ENCODE measurements at places on chromosomes 5 and 9. TPM values are rescaled to one million over a fixed set of nuclear protein-coding genes. Genes with fewer than 3 reads are reported as not detected.

GKAP1 gene
- total RNA-seq, result 2.6 TPM

PCDHGB1 gene
- not detected for total RNA-seq

CDH6 gene
- total RNA-seq, result 1.8 TPM

IARS1 gene
- total RNA-seq, result 128 TPM

GHR gene
- 2.2 TPM for total RNA-seq

IL4 gene
- total RNA-seq, result not detected

NUTM2F gene
- total RNA-seq, result not detected

GRM6 gene
- not detected for total RNA-seq

MLLT3 gene
- 6.4 TPM for total RNA-seq

PCDHB5 gene
- 0.12 TPM for total RNA-seq

DNA sequence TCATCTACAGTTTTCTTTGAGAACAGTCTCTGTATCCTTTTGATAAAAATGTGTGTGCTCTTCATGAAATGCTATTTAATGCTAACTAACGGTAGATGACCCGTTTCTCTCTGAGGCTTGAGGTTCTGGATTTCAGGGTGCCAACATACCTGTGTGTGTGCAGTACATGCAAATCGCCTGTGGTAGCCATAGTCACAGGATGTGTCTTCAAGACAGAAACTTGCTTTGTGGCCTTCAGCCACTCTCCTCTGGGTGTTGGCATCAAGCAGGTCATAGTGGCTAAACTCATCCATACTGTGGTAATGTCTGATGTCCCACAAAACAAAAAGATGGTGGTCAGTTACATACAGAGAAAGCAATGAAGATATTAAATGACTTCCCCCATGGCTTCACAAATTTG, 4.2 kb downstream of the LOX start:
- no peak for DNase-seq
- no peaks in the 10 kb centered on the region for H3K27me3 ChIP-seq
- no peak overlapping the region for H3K4me3 ChIP-seq
- H3K36me3 ChIP-seq, result no peaks in the 10 kb centered on the region
- H3K4me1 ChIP-seq, result peaks cover 8% of the 10 kb centered on the region
- H3K27ac ChIP-seq, result no peak overlapping the region

GRCh38 chr5:77143998-77144836, 57.1 kb upstream of the ZBED3 start:
- no peaks in the 10 kb centered on the region for H3K27me3 ChIP-seq
- no peak overlapping the region for H3K27ac ChIP-seq
- no peak overlapping the region for H3K4me3 ChIP-seq
- H3K4me1 ChIP-seq, result peaks cover 9% of the 10 kb centered on the region
- no peaks in the 10 kb centered on the region for H3K36me3 ChIP-seq

- no peaks in the 10 kb centered on the region for H3K4me1 ChIP-seq
- no peak overlapping the region for H3K4me3 ChIP-seq
- no peak overlapping the region for H3K27ac ChIP-seq
- no peaks in the 10 kb centered on the region for H3K36me3 ChIP-seq
- H3K27me3 ChIP-seq, result 0 out of 2 replicates have a peak, but pooled peaks cover 5% of the 10 kb centered on the region
Observed at GRCh38 chr5:67549296-67549618, 352.7 kb upstream of the CD180 start.

GRCh38 chr9:846852-847251, 5.4 kb downstream of the DMRT1 start:
- peak; percentile 57 for DNase-seq
- H3K36me3 ChIP-seq, result no peaks in the 10 kb centered on the region
- H3K27me3 ChIP-seq, result peaks cover 7% of the 10 kb centered on the region
- H3K4me1 ChIP-seq, result peaks cover 7% of the 10 kb centered on the region
- no peak overlapping the region for H3K27ac ChIP-seq

GRCh38 chr9:135117281-135117680, 29.8 kb downstream of the OLFM1 start:
- H3K4me1 ChIP-seq, result no peaks in the 10 kb centered on the region
- H3K36me3 ChIP-seq, result no peaks in the 10 kb centered on the region
- DNase-seq, result no peak
- H3K27ac ChIP-seq, result no peak overlapping the region

- no peak for DNase-seq
- H3K27me3 ChIP-seq, result no peaks in the 10 kb centered on the region
- H3K36me3 ChIP-seq, result no peaks in the 10 kb centered on the region
- no peak overlapping the region for H3K27ac ChIP-seq
- no peaks in the 10 kb centered on the region for H3K4me1 ChIP-seq
Observed at GRCh38 chr9:17589771-17590170, 10.9 kb downstream of the SH3GL2 start.

DNA sequence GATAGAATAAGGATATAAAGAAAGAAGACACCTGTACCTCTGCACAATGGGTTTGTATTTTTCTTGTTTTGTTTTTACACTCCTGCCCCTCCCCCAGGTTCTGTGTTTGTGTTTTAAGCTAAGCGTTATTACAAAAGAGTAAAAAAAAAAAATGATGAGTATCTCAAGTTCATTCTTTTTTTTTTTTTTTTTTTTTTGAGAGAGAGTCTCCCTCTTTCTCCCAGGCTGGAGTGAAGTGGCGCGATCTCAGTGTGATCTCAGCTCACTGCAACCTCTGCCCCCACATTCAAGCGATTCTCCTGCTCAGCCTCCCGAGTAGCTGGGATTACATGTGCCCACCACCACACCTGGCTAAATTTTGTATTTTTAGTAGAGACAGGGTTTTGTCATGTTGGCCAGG, 29.4 kb upstream of the RAI14 start:
- no peak for DNase-seq
- peaks cover 4% of the 10 kb centered on the region for H3K4me1 ChIP-seq
- no peaks in the 10 kb centered on the region for H3K36me3 ChIP-seq
- H3K27ac ChIP-seq, result no peak overlapping the region

GRCh38 chr9:32430720-32431119, 46.3 kb downstream of the ACO1 start:
- H3K27ac ChIP-seq, result no peak overlapping the region
- peaks cover 38% of the 10 kb centered on the region for H3K4me1 ChIP-seq
- H3K27me3 ChIP-seq, result no peaks in the 10 kb centered on the region
- DNase-seq, result peak; percentile 33

DNA sequence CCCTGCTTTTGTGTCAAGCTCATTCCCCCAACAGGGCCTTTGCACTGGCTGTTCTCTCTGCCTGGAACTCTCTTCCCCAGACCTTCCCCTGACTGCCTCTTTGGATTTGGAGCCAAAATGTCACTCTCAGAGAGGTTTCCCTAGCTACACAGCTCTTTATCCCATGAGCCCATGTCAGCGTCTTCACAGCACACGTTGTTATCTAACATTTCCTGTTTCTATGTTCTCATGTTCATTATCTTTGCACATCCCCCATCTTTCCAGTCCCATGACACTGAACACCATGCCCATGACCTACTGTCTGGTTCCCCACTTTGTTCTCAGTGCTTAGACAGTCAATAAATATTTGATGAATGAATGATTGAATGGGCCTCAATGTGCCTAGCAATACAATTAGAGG, 26.3 kb upstream of the ARSI start:
- DNase-seq, result no peak
- H3K4me1 ChIP-seq, result no peaks in the 10 kb centered on the region
- no peaks in the 10 kb centered on the region for H3K36me3 ChIP-seq
- H3K4me3 ChIP-seq, result no peak overlapping the region
- no peak overlapping the region for H3K27ac ChIP-seq
- H3K27me3 ChIP-seq, result no peaks in the 10 kb centered on the region

DNA sequence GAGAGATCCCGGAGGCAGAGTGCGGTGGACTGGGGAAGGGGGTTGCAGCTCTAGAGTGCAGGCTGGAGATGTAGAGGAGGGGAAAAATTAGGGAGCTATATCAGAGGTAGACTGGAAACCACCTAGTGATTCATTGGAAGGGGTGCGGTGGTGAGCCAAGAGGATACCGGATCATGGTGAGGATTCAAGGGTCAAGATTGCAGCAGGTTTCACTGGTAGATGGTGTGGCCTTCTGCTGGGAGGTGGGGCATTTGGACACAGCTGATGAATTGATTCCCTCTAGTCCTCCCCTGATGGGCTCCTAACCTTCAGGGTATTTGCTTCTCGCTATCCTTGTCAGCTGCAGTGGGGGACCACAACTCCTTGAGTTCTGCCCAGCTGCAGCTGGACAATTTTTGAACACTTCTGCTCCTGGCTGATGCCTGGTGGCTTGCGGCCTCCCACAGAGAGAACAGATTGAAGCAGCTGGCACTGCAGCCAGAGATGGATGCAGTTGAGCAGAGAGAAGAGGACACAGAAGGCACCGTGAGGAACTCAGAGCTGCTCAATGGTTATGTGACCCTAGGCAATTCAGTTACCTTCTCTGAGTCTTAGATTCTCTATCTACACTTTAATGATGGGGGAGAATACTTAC, 134.4 kb upstream of the ABCA1 start:
- no peaks in the 10 kb centered on the region for H3K27me3 ChIP-seq
- no peak overlapping the region for H3K4me3 ChIP-seq
- peaks cover 30% of the 10 kb centered on the region for H3K4me1 ChIP-seq
- no peak overlapping the region for H3K27ac ChIP-seq
- H3K36me3 ChIP-seq, result no peaks in the 10 kb centered on the region

GRCh38 chr9:108476574-108476973, 379.2 kb downstream of the ACTL7B start:
- no peaks in the 10 kb centered on the region for H3K27me3 ChIP-seq
- peak; percentile 65 for DNase-seq
- H3K27ac ChIP-seq, result peak overlapping the region; percentile 99

- H3K27me3 ChIP-seq, result no peaks in the 10 kb centered on the region
- H3K4me1 ChIP-seq, result no peaks in the 10 kb centered on the region
- H3K27ac ChIP-seq, result no peak overlapping the region
- no peak for DNase-seq
Observed at GRCh38 chr9:120258096-120258495, 321.9 kb downstream of the CDK5RAP2 start.

GRCh38 chr5:79157305-79157704, 45.7 kb downstream of the BHMT start:
- no peaks in the 10 kb centered on the region for H3K27me3 ChIP-seq
- no peaks in the 10 kb centered on the region for H3K36me3 ChIP-seq
- H3K27ac ChIP-seq, result no peak overlapping the region
- no peak overlapping the region for H3K4me3 ChIP-seq

GRCh38 chr5:130514984-130515690, 610.9 kb downstream of the CHSY3 start:
- peak overlapping the region; percentile 89 for H3K27ac ChIP-seq
- H3K4me3 ChIP-seq, result no peak overlapping the region
- DNase-seq, result peak; percentile 95
- peaks cover 17% of the 10 kb centered on the region for H3K36me3 ChIP-seq
- H3K4me1 ChIP-seq, result peaks cover 18% of the 10 kb centered on the region
- H3K27me3 ChIP-seq, result no peaks in the 10 kb centered on the region

GRCh38 chr9:97984188-97985057, 1.3 kb downstream of the ANP32B start:
- peaks cover 27% of the 10 kb centered on the region for H3K4me1 ChIP-seq
- peak overlapping the region; percentile 92 for H3K4me3 ChIP-seq
- peak overlapping the region; percentile 81 for H3K27ac ChIP-seq
- H3K27me3 ChIP-seq, result no peaks in the 10 kb centered on the region
- H3K36me3 ChIP-seq, result no peaks in the 10 kb centered on the region

GRCh38 chr5:157785801-157786200, 42.3 kb downstream of the LSM11 start:
- no peaks in the 10 kb centered on the region for H3K4me1 ChIP-seq
- H3K4me3 ChIP-seq, result no peak overlapping the region
- no peaks in the 10 kb centered on the region for H3K27me3 ChIP-seq
- peaks cover 27% of the 10 kb centered on the region for H3K36me3 ChIP-seq
- no peak overlapping the region for H3K27ac ChIP-seq

GRCh38 chr5:63228154-63228553, 649.5 kb downstream of the LRRC70 start:
- H3K27me3 ChIP-seq, result no peaks in the 10 kb centered on the region
- H3K4me1 ChIP-seq, result peaks cover 7% of the 10 kb centered on the region
- H3K36me3 ChIP-seq, result no peaks in the 10 kb centered on the region
- DNase-seq, result peak; percentile 48

DNA sequence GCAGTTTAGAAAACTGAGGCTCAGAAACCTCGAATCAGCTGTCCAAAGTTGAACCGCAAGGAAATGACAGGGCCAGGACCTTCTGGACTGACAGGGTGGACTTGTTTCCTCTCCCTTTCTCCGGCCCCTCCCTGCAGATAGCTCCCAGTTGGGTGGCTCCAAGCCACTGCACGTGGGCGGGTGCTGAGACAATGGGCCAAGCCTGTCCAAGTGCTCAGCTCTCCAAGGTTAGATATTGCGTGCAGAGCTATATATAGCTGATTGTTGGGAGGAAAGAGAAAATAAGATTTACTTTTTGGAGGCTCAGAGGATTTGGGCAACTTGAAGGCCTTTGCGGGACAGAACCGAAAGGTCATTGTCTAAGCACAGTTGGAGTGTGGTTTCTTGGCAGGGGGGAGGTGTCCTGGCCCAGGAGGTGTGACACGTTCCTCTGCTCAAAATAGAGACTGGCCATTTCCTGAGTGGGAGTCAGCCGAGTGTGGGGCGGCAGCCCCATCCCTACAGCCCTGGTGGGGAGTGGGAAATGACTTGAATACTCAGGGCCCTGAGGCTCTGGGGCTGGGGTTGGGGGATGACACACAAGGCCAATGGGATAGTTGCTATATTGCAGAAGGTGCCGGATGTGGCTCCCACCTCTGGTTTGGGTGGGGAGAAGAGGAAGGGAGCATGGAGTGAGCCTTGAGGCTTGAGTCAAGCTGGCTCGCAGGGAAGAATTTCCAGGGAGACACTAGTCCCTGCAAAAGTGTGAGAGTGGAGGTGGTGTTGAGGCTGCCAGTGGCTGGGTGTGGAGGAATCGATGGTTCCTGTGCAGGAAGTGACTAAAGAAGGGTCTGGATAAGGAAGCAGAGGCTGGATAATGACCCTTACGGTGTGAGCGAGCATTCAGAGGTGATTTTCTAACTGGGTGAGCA, 44.4 kb upstream of the SMAD5 start:
- H3K36me3 ChIP-seq, result no peaks in the 10 kb centered on the region
- H3K27ac ChIP-seq, result no peak overlapping the region
- no peaks in the 10 kb centered on the region for H3K4me1 ChIP-seq
- no peaks in the 10 kb centered on the region for H3K27me3 ChIP-seq
- DNase-seq, result no peak

- no peaks in the 10 kb centered on the region for H3K4me1 ChIP-seq
- no peak overlapping the region for H3K4me3 ChIP-seq
- DNase-seq, result no peak
- H3K36me3 ChIP-seq, result no peaks in the 10 kb centered on the region
- no peak overlapping the region for H3K27ac ChIP-seq
Observed at GRCh38 chr5:120808135-120808534, 344.0 kb downstream of the PRR16 start.

DNA sequence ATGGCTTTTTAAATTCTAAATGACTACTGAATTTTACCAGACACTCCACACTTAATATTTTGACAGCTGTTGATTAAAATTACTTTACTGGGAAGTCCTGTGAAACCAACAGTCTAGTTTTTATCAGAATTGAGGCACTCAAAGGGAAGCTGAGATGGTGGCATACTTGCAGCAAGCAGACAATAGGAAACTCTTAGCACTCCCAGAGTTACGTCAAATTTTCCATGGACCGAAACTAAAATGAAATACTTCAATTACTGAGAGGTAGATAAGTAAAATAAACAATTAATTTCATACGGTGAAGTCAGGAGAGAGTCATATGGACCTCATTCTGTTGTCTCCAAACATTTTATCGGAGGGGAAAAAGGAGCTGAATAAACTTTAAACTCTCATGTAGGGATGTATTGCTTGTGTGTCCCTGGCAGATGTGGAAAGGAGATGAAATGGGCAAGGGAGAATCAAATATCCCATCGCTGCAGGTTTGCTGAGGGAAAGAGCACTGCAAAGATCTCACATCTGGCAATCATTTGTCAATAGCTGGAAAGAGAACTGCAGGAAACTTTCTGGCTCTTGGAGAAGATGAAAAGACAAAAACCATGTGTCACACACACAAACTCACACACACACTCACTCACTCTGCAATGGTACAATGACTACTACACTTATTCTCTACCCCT, 189.4 kb downstream of the BNC2 start:
- no peak overlapping the region for H3K27ac ChIP-seq
- DNase-seq, result no peak
- no peaks in the 10 kb centered on the region for H3K27me3 ChIP-seq
- H3K4me1 ChIP-seq, result no peaks in the 10 kb centered on the region
- H3K36me3 ChIP-seq, result no peaks in the 10 kb centered on the region
- H3K4me3 ChIP-seq, result no peak overlapping the region
